ENCODE measurements at places on chromosomes 11 and 22. TPM values are rescaled to one million over a fixed set of nuclear protein-coding genes. Genes with fewer than 3 reads are reported as not detected.

Gene MRGPRX4
- not detected for total RNA-seq

Gene ZNF215
- total RNA-seq = 3.3 TPM

Gene OR4P4
- not detected for total RNA-seq

Gene OR2AG1
- not detected for total RNA-seq

Gene SMIM38
- 0.05 TPM for total RNA-seq

Gene ARHGAP20
- total RNA-seq = not detected

Gene MS4A6E
- not detected for total RNA-seq

Gene EHD1
- 29.1 TPM for total RNA-seq

Gene MRPL40
- total RNA-seq = 51.3 TPM

All from NCI-H460 (cell line).